ENCODE measurements at places on chromosomes 7 and 10.

GRCh38 chr10:116465546-116465945, 37.9 kb downstream of the PNLIPRP3 start:
- no peak for DNase-seq

GRCh38 chr7:112080441-112080840, 125.8 kb downstream of the DOCK4 start:
- DNase-seq: peak; percentile 96

GRCh38 chr7:95200741-95201140, 123.6 kb downstream of the PON1 start:
- no peak for DNase-seq

GRCh38 chr7:8176370-8177081, 85.4 kb downstream of the ICA1 start:
- no peak for DNase-seq
